B cell (primary cell): ENCODE measurements at places on chromosomes 3 and 15. TPM values are rescaled to one million over a fixed set of nuclear protein-coding genes. Genes with fewer than 3 reads are reported as not detected.

DNA sequence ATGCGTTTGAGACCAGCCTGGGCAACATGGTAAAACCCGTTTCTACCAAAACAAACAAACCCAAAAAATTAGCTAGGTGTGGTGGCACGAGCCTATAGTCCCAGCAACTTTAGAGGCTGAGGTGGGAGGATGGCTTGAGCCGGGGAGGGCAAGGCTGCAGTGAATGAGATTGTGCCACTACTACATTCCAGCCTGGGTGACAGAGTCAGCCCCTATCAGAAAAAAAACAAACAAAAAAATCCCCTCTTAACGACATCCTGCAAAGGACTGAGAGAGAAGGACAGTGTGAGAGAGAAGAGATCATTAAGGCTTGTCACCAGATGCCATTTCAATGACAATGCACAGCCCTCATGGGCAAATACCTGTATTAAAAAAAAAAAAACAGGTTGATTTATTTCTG lies 266.7 kb upstream of the ATP10A start:
- no peak for DNase-seq
- H3K27ac ChIP-seq: no peak overlapping the region
- H3K4me3 ChIP-seq: no peak overlapping the region

CCNB2 gene
- 0.67 TPM in 1 of 2 replicates, not detected in the other for total RNA-seq

DNA sequence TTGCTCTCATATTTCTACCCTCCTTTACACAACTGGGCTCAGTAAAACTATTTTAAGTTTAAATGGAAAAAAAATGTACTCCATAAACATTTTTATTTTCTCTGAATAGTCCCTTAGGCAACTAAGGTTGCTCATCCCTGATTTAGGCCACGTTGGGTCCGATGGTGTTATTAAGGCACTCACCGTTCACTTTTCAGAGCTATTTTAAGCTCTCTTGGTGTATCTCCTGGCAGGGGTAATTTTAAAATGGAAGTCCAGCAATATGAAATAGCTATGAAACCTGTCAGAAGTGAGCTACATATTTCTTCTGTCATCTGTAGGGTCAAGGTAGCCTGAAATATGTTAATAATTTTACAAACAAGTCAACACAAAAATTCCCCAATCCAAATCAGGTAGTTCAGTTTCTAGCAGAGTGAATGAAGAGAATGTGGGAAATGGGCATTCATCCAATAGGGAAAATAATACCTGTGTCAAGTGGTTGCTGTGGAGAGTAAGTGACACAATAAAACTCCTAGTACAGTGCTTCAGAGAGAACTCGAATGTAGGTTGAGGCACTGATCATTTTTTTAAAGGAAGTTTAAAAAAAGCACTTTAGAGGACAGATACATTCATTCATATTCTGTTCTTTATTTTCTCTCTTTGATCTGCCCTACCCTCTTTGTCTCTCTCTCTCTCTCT lies 209.3 kb upstream of the FEZF2 start:
- no peak for DNase-seq
- no peak overlapping the region for H3K4me3 ChIP-seq
- H3K4me1 ChIP-seq: no peaks in the 10 kb centered on the region
- no peaks in the 10 kb centered on the region for H3K27me3 ChIP-seq
- H3K36me3 ChIP-seq: no peaks in the 10 kb centered on the region

- no peak overlapping the region for H3K4me3 ChIP-seq
- no peak for DNase-seq
- H3K4me1 ChIP-seq: no peaks in the 10 kb centered on the region
Measured at GRCh38 chr3:128967748-128968355, 26.0 kb downstream of the CFAP92 start.

DNA sequence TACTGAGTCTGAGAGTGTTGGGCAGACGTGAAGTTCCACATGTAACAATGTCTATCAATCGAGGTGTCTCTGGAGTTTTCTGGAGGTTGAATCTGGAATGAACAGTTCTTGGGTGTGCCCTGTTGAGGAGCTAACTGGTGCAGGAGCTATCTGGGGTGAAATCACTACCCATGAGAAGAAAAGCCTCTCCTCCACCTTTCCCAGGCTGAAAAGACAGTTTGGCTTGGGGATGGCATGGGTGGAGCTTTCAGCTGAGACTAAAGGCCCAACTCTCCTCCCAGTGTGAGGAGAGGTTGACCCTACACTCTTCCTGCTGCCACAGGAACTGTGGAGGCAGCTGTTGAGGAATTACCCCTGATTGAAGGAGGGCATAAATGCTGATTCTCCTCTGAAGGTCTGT lies 54.4 kb upstream of the LRRFIP2 start:
- H3K4me3 ChIP-seq: no peak overlapping the region
- H3K36me3 ChIP-seq: no peaks in the 10 kb centered on the region
- H3K27me3 ChIP-seq: no peaks in the 10 kb centered on the region
- no peak overlapping the region for H3K27ac ChIP-seq
- H3K4me1 ChIP-seq: no peaks in the 10 kb centered on the region

DNA sequence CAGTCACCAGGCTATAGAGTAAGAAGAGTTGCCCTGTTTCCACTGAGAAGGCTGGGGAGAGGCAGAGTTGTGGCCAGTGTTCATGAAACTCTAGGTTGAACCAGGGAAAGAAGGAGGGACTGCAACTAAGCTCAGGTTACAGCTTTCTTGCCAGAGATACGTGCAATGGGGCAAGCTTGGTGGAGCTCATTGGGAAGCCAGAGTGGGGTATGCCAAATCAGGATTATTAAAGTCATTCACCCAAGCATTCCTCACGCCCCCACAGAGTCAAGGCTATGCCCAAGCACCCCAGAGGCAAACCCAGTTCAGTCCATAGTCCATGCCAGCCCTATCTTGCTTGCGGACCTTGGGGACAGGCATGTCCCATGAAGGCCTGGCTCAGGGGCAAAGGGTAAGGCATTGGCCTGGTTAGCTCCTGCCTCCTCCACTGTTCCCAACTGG lies 17.6 kb downstream of the SLC6A20 start:
- no peak for DNase-seq
- H3K27ac ChIP-seq: no peak overlapping the region
- no peaks in the 10 kb centered on the region for H3K27me3 ChIP-seq
- no peaks in the 10 kb centered on the region for H3K4me1 ChIP-seq
- H3K36me3 ChIP-seq: no peaks in the 10 kb centered on the region

GPR176 gene
- total RNA-seq: 0.30 and 0.39 TPM in 2 replicates

SYNM gene
- total RNA-seq: 0.27 and 0.36 TPM in 2 replicates

RTP3 gene
- total RNA-seq: not detected in 2 replicates

THBS1 gene
- 4.3 and 5.6 TPM in 2 replicates for total RNA-seq

- H3K4me3 ChIP-seq: no peak overlapping the region
- no peak for DNase-seq
- H3K27me3 ChIP-seq: no peaks in the 10 kb centered on the region
- H3K27ac ChIP-seq: no peak overlapping the region
- no peaks in the 10 kb centered on the region for H3K36me3 ChIP-seq
- H3K4me1 ChIP-seq: no peaks in the 10 kb centered on the region
Measured at GRCh38 chr3:98986073-98986472, 84.6 kb upstream of the DCBLD2 start.

FBXL22 gene
- 2.0 and 2.5 TPM in 2 replicates for total RNA-seq

EPHB3 gene
- total RNA-seq: 0.07 TPM in 1 of 2 replicates, not detected in the other

FBXO40 gene
- total RNA-seq: not detected in 2 replicates

DNA sequence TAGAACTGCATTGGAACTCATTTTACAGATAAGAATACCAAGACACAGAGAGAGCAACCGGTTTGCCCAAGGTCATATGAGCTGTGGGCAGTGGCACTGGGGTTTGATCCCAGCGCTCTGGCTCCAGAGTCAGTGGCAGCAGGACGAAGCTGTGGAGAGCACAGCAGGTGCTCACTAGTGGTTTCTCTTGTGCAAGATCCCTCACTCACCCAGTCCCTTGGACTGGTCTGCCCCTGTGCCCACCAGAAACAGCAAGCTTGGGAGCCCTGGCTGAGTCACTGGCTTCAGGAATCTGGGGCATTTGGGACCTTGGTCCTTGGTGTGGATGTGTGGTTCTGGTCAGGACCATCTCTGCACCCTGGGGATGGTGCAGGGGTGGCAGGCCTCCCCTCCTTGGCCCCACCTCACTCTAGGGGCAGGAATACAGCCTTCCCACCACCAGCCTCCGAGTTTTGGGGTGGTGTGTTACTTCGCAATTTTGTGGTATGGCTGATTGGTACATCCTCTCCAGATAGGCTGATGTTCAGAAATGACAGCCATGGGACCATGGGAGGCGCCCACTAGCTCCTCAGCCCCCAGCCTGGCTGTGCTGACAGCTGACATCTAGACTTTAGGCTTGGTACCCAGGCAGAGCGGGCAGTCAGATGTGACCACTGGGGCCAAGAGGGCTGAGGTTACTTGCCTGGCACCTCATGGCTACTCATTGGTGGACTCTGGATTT lies 104.6 kb downstream of the LSM3 start:
- no peaks in the 10 kb centered on the region for H3K27me3 ChIP-seq
- no peak for DNase-seq
- H3K36me3 ChIP-seq: no peaks in the 10 kb centered on the region
- no peak overlapping the region for H3K4me3 ChIP-seq
- no peaks in the 10 kb centered on the region for H3K4me1 ChIP-seq

DNA sequence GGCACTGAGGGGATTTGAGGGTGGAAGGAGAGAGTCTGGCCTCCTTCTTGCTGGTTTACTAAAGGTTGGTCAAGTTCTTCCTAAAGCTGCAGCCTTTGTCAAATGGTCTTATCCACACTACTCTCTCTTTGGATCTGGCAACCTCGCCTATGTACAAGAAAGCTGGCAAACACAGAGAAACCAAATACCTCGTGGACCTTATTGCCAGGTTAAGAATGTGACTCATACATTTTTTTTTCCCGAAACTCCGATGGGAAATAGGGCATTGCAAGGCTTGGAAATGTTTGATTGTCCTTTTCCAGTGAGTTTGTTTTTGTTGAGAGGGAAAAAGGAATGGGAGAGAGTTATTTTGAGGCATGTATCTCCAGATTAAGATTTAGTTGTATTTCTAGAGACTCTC lies 13.9 kb downstream of the EOMES start:
- H3K27me3 ChIP-seq: peaks cover 22% of the 10 kb centered on the region
- no peak overlapping the region for H3K27ac ChIP-seq
- peaks cover 11% of the 10 kb centered on the region for H3K4me1 ChIP-seq
- H3K4me3 ChIP-seq: no peak overlapping the region

DNA sequence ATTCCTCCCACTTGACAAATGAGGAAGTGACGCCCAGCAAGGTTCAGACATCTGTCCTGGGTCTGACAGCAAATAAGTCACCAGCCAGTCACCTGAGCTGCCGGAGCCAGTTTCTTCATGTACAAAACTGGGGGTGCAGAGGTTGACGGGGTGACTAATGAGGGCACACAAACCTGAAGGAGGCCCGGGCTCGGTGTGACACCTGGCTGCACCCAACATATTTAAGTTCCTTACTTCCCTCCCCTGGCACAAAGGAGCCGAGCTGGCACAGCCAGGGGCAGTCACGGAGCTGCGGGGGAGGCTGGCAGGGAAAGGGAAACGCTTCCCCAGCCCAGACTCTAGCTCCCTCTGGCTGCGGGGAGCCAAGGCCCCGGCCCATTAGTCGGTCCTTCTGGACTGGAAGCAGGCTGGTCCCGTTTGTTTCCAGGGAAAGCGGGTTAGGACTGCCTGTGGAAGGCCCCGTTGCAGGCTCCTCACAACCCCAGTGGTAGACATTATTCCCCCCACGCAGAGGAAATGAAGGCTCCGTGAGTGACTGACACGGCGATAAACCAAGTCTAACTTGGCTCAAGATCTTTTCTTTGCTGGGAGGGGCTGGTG lies 2.3 kb downstream of the FBXL22 start:
- peak; percentile 91 for DNase-seq
- H3K4me1 ChIP-seq: peaks cover 50% of the 10 kb centered on the region
- peak overlapping the region; percentile 65 for H3K27ac ChIP-seq
- no peaks in the 10 kb centered on the region for H3K27me3 ChIP-seq
- H3K4me3 ChIP-seq: peak overlapping the region; percentile 67

DNA sequence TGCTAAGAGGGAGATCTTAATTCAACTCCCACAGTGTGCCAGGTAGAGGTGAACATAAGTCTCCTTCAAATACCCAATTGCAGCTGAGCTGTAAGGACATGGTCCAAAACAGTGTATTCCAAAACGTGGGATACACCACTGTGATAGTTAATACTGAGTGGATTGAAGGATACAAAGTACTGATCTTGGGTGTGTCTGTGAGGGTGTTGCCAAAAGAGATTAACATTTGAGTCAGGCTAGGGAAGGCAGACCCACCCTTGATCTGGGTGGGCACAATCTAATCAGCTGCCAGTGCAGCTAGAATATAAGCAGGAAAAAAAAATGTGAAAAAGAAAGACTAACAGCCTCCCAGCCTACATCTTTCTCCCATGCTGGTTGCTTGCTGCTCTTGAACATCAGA lies 45.1 kb upstream of the PHLDB2 start:
- no peak overlapping the region for H3K27ac ChIP-seq
- H3K4me1 ChIP-seq: no peaks in the 10 kb centered on the region
- H3K27me3 ChIP-seq: no peaks in the 10 kb centered on the region
- no peak overlapping the region for H3K4me3 ChIP-seq
- H3K36me3 ChIP-seq: no peaks in the 10 kb centered on the region
- DNase-seq: no peak

DNA sequence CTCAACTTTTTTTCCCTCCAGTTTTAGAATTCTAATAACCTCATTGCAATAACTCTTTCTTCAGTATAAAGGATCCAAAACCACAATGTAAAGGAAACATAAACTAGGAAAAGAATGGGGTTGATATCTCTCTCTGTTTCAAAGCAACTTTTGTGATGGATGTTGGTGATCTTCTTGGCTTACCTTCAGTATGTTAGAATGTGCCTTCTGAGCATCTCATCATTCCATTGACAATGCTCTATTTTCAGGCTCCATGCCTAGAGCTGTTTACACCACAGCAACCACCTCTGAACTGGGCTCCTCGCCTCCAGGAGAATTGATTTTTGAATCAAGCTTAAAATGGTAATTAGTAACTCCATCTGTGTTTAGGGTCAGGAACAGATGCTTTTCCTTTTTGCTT lies 6.6 kb downstream of the NLGN1 start:
- peaks cover 3% of the 10 kb centered on the region for H3K27me3 ChIP-seq
- H3K4me1 ChIP-seq: no peaks in the 10 kb centered on the region
- no peak overlapping the region for H3K27ac ChIP-seq
- H3K36me3 ChIP-seq: no peaks in the 10 kb centered on the region

DNA sequence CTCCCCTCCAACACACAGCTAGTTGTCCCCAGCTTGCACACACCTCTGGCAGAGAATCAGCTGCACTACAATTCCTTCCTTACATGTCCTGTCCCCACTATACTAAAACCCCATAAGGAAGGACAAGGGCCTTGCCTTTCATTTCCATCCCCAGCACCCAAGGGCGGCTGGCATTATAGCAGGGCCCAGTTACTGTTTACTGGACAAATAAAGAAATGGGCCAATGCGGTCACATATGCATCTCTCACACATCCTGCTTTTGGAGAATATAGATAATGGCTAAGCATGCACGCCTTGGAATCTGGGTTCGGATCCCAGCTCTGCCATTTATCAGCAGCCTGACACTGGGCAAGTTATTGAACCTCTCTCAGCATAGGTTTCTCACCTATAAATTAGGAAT lies 99.1 kb downstream of the DAPK2 start:
- DNase-seq: no peak
- peaks cover 13% of the 10 kb centered on the region for H3K4me1 ChIP-seq
- no peak overlapping the region for H3K4me3 ChIP-seq
- H3K36me3 ChIP-seq: no peaks in the 10 kb centered on the region
- H3K27ac ChIP-seq: no peak overlapping the region
